ENCODE measurements at places on chromosomes 4 and X.

DNA sequence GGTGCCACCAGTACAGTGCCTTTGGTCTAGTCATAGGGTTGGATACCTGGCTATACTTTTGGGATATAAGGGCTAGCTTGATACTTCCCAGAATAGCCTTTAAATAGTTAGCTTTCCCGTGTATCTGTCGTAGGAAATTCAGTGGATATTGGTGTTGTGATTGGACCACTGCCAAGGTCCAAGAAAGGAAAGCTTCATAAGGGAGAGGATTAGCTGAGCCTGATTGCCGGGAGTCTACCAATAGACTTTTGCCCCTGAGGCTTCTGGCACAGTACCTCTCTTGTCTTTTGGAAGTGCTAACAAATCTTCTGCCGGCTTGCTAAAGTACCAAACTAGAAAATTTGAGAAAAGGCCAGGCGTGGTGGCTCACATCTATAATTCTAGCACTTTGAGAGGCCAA, 350.6 kb downstream of the CHIC1 start:
- H3K4me1 ChIP-seq = no peaks in the 10 kb centered on the region
- H3K36me3 ChIP-seq = no peaks in the 10 kb centered on the region
- no peak overlapping the region for H3K27ac ChIP-seq
- H3K4me3 ChIP-seq = no peak overlapping the region
- H3K27me3 ChIP-seq = no peaks in the 10 kb centered on the region
- no peak for DNase-seq

- no peak overlapping the region for H3K27ac ChIP-seq
- no peaks in the 10 kb centered on the region for H3K4me1 ChIP-seq
- no peak for DNase-seq
- H3K4me3 ChIP-seq = no peak overlapping the region
- H3K27me3 ChIP-seq = no peaks in the 10 kb centered on the region
- peaks cover 34% of the 10 kb centered on the region for H3K36me3 ChIP-seq
These were observed 51.9 kb downstream of the CC2D2A start for GRCh38 chr4:15521442-15522039.

DNA sequence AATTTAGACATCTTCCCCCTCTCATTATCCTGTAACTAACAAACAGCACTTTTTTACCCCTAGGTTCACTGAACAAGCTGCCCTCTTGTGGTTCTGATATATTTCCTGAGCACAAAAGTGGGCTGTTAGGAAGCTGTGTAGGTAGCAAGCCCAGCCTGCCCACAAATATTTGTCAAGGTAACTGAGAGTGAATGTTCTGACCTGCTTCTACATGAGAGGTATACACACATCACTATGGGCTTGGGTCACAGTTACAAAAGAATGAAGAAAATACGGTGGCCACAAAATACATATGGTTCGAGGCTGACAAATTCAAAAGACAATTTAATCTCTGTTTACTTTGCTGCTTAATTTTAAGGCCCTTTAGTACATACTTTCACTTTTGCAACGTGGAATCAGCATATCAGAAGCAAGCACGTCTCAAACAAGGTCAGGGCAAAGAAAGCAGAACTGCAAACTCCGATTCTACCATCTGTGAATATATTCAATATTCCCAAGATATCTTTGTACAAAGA, 78.7 kb downstream of the RBM47 start:
- no peak overlapping the region for H3K27ac ChIP-seq
- no peak for DNase-seq
- no peaks in the 10 kb centered on the region for H3K36me3 ChIP-seq
- H3K27me3 ChIP-seq = no peaks in the 10 kb centered on the region
- no peaks in the 10 kb centered on the region for H3K4me1 ChIP-seq

DNA sequence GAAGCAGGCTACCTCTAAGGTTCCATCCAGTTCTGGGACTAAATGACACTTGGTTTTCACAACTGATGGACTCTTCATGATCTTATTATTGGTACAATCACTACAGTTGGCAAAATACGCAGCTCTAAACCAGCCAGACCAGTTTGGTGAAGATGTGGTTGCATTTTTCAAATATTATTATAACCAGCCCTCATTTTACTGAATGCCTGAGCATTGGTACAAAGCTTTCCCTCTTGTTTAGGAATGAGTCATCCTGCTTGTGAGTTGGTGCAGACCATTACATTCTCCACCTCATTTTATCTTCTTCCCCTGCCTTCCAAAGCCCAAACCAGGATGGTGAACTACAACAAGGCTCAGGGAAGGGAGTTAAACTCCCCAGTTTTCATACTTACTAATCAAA, 223.1 kb downstream of the KDR start:
- no peak overlapping the region for H3K27ac ChIP-seq
- no peaks in the 10 kb centered on the region for H3K4me1 ChIP-seq
- H3K36me3 ChIP-seq = no peaks in the 10 kb centered on the region
- H3K4me3 ChIP-seq = no peak overlapping the region
- H3K27me3 ChIP-seq = no peaks in the 10 kb centered on the region

GRCh38 chr4:85565761-85566480, 91.0 kb downstream of the ARHGAP24 start:
- H3K27me3 ChIP-seq = no peaks in the 10 kb centered on the region
- H3K27ac ChIP-seq = no peak overlapping the region
- no peaks in the 10 kb centered on the region for H3K4me1 ChIP-seq

DNA sequence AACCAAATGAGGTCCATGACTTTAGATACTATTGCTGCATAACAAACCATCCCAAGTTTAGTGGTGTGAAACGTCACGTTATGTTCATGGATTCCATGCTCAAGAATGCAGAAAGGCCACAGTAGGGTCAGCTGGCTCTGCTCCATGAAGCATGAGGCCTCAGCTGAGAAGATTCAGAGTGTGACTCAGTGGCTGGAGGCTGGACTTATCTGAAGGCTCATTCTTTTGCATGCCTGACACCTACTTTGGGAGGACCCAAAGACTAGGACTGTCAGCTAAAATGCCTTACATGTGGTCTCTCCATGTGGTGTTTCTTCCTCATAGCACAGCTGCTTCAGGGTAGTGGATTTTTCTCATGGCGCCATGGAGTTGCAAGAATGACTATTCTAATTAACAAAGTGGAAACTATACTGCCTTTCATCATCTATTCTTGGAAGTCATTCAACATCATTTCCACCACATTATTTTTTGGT, 11.5 kb upstream of the CCDC149 start:
- H3K27ac ChIP-seq = no peak overlapping the region
- H3K27me3 ChIP-seq = no peaks in the 10 kb centered on the region
- no peak overlapping the region for H3K4me3 ChIP-seq
- no peaks in the 10 kb centered on the region for H3K4me1 ChIP-seq
- DNase-seq = no peak
- H3K36me3 ChIP-seq = no peaks in the 10 kb centered on the region

DNA sequence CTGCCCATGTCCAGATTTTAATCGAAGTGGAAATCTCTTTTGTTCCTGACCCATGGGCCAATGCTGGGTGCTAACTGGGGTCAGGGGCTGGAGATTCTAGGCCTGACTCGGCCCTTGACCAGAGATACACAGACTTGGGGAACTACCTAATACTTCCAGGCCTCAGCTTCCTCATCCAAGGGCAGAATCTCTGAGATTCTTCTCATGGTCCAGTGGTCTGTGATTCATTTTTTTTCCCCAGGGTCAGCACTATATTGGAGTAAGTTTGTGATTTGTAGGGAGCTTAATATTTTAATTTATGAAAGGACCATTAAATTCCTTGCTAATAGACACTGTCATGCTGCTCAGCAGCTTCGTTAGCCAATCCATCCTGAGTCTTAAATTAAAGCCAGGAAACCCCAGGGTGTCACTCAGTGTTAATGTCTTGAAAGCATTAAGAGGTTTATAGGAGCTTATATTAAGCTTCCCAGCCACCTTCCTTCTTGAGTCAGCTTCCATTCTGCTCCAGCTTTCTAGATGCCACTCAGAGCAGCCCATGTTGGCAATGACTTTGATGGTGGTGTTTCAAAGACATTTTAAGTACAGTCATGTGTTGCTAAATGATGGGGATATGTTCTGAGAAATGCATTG, 27.0 kb upstream of the PROM1 start:
- H3K27ac ChIP-seq = no peak overlapping the region
- H3K4me3 ChIP-seq = no peak overlapping the region
- no peak for DNase-seq
- no peaks in the 10 kb centered on the region for H3K36me3 ChIP-seq
- H3K27me3 ChIP-seq = no peaks in the 10 kb centered on the region

DNA sequence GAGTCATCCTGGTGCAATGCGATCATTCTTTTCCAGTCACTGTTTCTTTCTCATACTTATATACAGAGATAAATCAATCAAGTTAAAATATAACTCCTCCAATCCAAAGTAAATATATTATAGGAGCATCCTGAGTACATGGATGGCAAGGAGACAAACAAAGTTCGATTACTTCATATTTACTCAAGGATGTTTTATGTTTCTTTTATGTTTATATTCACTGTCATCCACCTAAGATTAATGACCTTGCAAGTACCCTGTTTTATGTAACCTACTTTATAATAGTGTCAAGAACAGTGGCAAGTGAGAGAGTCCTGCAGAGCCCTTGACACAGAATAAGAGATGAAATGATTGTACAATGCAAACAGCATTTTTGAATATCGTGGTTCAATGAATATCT, at the start of gene UGT2B11:
UGT2B11 (minus strand) TSS at position 33 of the 400 bp plus-strand sequence; CDS start at position 7, 26 bp downstream.
- no peak for DNase-seq
- H3K36me3 ChIP-seq = no peaks in the 10 kb centered on the region
- no peak within 1 kb of the TSS for H3K27ac ChIP-seq
- no peaks in the 10 kb centered on the region for H3K27me3 ChIP-seq

GRCh38 chr4:35689870-35690269, 554.4 kb downstream of the ARAP2 start:
- H3K36me3 ChIP-seq = no peaks in the 10 kb centered on the region
- no peak overlapping the region for H3K4me3 ChIP-seq
- no peaks in the 10 kb centered on the region for H3K27me3 ChIP-seq
- no peak overlapping the region for H3K27ac ChIP-seq
- DNase-seq = no peak
- H3K4me1 ChIP-seq = no peaks in the 10 kb centered on the region

DNA sequence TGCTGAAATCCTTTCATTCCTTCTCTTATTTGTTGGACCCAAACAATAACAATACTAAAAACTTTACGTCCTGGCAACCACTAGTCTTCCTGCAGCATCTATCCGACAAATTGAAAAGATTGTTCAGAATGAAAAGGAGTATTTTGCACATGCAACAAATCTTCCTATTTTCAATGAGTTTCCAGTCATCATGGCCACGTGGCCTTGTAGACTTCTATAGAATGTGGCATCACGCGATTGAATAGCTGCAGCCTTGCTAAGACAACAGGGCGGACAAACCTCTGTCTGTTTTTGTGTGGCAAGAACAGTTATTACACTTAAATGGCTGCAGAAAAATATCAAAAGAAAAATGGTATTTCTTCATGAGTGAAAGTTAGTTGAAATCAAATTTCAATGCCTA, 297.9 kb upstream of the LCORL start:
- DNase-seq = no peak
- no peaks in the 10 kb centered on the region for H3K4me1 ChIP-seq
- no peak overlapping the region for H3K27ac ChIP-seq
- no peaks in the 10 kb centered on the region for H3K36me3 ChIP-seq
- H3K4me3 ChIP-seq = no peak overlapping the region

GRCh38 chr4:39029752-39030694, 2.2 kb downstream of the TMEM156 start:
- no peaks in the 10 kb centered on the region for H3K4me1 ChIP-seq
- no peaks in the 10 kb centered on the region for H3K36me3 ChIP-seq
- DNase-seq = no peak
- no peak overlapping the region for H3K27ac ChIP-seq
- H3K4me3 ChIP-seq = no peak overlapping the region

- no peak for DNase-seq
- no peak overlapping the region for H3K27ac ChIP-seq
- no peaks in the 10 kb centered on the region for H3K27me3 ChIP-seq
- H3K4me1 ChIP-seq = no peaks in the 10 kb centered on the region
These were observed 457.9 kb downstream of the KCNIP4 start for GRCh38 chr4:21490682-21491081.

- no peaks in the 10 kb centered on the region for H3K27me3 ChIP-seq
- H3K4me3 ChIP-seq = no peak overlapping the region
- DNase-seq = no peak
- no peaks in the 10 kb centered on the region for H3K4me1 ChIP-seq
- H3K27ac ChIP-seq = no peak overlapping the region
These were observed 291.9 kb upstream of the TENM3 start for GRCh38 chr4:181951265-181951664.

DNA sequence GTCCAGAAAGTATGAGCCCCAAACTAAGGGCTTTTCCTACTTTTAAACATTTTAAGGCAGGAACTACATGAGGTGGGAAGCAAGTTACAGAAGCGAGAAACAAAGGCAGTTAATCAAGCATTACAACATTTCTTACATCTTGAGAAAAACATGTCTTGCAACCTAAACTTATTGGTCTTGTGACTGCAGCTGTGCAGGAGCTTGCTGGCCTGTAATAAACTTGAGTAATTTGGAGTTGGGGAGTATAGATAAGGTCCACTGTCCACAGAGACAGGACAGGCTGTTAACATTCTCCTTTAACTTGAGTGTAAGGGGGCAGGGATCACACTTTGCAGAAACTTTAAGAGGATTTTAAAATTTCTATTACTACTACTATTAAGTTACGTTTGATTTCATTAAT, 2.7 kb upstream of the UGT8 start:
- no peaks in the 10 kb centered on the region for H3K36me3 ChIP-seq
- DNase-seq = no peak
- no peak overlapping the region for H3K4me3 ChIP-seq
- H3K4me1 ChIP-seq = no peaks in the 10 kb centered on the region
- H3K27me3 ChIP-seq = peaks cover 8% of the 10 kb centered on the region
- H3K27ac ChIP-seq = no peak overlapping the region

GRCh38 chr4:111650674-111651086, 494.6 kb upstream of the FAM241A start:
- no peaks in the 10 kb centered on the region for H3K36me3 ChIP-seq
- no peak overlapping the region for H3K4me3 ChIP-seq
- no peaks in the 10 kb centered on the region for H3K4me1 ChIP-seq

- H3K27ac ChIP-seq = no peak overlapping the region
- no peak overlapping the region for H3K4me3 ChIP-seq
- no peaks in the 10 kb centered on the region for H3K27me3 ChIP-seq
- no peaks in the 10 kb centered on the region for H3K36me3 ChIP-seq
These were observed 66.0 kb upstream of the UNC5C start for GRCh38 chr4:95614684-95615205.

- no peak overlapping the region for H3K4me3 ChIP-seq
- no peaks in the 10 kb centered on the region for H3K4me1 ChIP-seq
- no peak for DNase-seq
- H3K27ac ChIP-seq = no peak overlapping the region
These were observed 495.6 kb downstream of the KCNIP4 start for GRCh38 chr4:21452931-21453330.

DNA sequence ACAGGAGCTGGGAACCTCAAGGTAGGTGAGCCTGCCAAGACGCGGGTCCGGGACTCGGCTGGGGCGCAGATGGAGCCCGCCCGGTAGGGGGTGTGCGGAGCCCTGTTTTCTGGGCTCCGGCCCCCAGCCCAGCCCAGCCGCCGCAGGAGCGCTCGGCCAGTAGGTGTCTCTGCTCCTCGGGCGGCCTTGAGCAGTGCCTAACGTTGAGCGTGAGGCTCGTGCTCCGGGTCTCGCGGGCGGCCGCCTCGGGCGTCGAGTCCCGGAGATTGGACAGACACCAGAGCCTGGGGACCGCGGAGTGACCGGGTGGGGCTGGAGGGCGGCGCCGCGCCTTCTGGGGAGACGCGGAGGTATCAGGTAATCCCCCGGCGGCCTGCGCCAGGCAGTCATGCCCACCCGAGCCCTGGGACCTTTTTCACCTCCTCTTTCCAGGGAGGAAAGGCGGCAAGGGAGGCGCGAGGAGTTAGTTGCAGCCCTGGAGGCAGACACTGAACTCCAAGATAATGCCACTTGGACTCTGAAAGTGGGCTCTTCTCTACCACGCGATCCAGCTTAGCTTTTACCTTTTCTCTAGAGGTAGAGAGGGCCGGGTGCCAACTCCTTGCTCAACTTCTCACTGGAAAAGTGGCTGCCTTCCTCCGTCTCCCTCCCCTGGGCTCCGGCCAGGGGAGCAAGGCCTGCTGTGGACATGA, 14.5 kb upstream of the FGG start:
- no peaks in the 10 kb centered on the region for H3K36me3 ChIP-seq
- H3K4me1 ChIP-seq = peaks cover 5% of the 10 kb centered on the region
- no peak for DNase-seq
- peak overlapping the region; percentile 51 for H3K4me3 ChIP-seq
- no peak overlapping the region for H3K27ac ChIP-seq
